ENCODE measurements at places on chromosomes 12 and 14.

- DNase-seq = no peak
Measured at GRCh38 chr12:97597031-97597751, 134.6 kb downstream of the RMST start.

DNA sequence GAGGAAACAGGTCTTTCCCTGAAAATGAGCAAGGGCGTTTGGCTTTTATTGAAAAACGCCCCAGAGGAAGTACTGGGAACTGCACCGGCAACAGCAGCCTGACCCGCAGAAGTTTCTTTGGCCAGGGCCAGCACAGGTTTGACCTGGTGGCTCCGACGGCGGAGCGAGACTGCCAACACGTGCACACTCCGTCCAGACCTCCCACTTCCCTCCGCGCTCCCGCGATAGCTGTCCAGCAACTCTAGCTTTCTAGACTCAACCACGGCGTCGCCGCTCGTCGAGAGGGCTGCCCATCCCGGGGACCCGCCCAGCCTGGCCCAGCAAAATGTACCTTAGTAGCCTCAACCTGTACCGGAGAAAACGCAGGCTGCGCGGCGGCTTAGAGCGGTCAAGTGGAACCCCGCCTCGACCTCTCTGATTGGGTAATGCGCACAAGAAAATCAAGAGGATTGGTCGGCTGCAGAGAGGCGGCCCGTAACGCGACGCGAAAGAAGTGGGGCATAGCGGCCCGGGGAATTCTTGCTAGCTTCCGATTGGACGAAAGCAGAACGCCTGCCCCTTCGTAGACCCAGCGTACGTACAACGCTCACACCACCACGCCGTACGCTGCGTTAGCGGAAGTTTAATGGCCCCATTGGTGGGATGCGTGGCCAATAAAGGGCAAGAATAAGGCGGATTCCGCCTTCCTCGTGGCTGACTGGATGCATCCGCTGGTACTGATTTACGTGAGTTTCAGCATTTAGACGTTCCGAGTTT is at the start of gene WDR89:
Gene WDR89, minus strand, starts transcription at position 399 of the 756 bp plus-strand sequence. CDS start 41,929 bp downstream, outside the sequence.
- DNase-seq = peak; percentile 99

DNA sequence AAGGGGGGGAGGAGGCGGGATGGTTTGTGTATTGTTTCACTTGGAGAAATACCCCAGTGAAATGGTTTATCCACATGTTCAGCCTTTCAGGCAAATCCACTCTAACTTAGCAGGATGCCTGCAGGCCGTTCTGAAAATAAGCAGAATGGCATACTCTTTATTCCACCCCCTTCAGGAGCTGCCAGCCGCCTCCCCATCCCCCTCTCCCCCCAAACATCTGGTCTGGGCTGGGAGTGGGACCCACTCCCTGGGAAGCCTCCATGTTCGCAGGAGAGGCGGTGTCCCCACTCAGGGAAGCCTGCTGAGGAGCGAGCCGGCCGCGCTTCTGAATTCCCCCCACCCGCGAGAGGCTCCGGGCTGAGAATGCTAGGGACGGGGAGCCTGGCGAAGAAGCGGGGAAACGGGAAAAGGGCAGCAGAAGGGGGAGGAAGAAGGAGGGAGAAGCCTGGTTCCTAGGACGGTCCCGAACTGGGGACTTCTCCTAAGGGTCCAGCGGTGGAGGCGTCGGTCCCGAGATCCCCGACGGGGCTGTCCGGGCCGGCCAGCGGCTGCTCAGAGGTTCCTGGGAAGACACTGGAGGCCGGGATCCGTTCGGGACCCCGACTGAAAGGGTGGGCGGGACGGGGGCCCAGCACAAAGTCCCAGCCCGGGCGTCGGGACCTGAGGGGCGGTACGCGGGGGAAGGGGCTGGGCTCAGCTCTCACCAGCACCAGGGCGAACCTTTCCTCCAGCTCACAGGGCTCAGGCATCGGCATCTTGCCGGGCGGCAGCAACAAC is 666 bp downstream of the FMNL3 start:
- no peak for DNase-seq

GRCh38 chr12:43117226-43117930 is 434.6 kb downstream of the ADAMTS20 start:
- DNase-seq = no peak

- DNase-seq = no peak
Measured at GRCh38 chr14:105739331-105740102, 213.1 kb downstream of the TMEM121 start.

GRCh38 chr12:56188778-56189098 is 545 bp downstream of the SMARCC2 start:
- DNase-seq = no peak

DNA sequence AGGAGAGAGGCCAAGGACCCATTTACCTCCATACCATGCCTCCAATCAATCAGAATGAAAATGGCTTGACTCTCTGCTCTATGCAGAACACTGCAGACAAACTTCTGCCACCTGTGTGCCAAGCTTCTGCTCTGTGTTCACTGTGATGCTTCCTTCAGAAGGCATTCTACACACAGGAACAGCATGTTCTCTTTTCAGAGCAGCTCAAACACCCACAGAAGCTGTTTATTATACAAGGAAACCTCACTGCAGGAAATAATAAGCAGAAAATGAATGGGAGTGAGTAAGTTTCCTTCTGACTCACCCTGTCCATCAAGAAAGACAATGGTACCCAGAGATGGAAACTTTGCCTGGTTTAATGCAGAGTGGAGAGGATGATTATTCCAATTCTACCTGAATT is 2.4 kb upstream of the ESR2 start:
- DNase-seq = no peak

DNA sequence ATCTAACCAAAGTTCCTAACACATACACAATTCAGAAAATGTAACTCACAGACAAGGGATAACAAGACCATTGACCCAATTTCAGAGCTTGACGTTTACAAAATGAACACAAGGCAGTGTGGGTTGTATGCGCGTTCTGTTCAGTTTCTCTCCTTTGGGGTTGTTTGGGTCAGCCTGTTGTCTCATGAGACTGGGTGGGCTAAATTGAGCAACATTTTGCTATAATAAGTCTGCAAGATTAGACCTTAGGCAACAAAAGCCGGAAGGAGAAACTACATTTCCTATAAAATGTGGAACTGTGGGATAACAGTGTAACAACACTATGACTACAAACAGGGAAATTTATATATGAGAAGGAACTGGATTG is 18.8 kb upstream of the LTA4H start:
- DNase-seq = no peak

- no peak for DNase-seq
Measured at GRCh38 chr12:4353785-4354208, 25.7 kb downstream of the FGF23 start.

DNA sequence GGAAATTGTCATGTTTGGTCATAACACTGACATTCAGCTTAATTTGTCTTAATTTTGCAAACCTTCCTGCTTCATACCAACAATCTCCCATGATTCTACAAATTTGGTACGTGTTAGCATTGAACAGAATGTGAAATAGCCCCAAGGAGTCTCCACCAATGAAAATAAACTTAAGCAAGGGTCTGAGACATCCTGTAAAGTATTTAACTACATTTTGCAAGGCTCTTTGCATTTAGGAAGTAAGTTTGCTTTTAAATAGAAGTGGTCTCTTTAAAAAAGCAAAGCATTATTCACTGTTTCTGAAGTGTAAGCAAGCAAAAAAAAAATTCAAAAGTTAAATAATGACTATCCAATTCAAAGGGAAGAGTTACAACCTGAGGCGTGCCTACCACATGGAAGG is 79.9 kb downstream of the WASHC3 start:
- no peak for DNase-seq

- no peak for DNase-seq
Measured at GRCh38 chr12:27293463-27293862, 39.2 kb upstream of the BMAL2 start.

- no peak for DNase-seq
Measured at GRCh38 chr14:99522934-99523703, 41.9 kb downstream of the CCNK start.

- peak; percentile 30 for DNase-seq
Measured at GRCh38 chr12:10153271-10154144, 18.4 kb downstream of the OLR1 start.

- no peak for DNase-seq
Measured at GRCh38 chr14:99619835-99620834, 16.1 kb upstream of the CCDC85C start.

GRCh38 chr12:80625051-80625450 is 82.4 kb upstream of the MYF6 start:
- DNase-seq = no peak

DNA sequence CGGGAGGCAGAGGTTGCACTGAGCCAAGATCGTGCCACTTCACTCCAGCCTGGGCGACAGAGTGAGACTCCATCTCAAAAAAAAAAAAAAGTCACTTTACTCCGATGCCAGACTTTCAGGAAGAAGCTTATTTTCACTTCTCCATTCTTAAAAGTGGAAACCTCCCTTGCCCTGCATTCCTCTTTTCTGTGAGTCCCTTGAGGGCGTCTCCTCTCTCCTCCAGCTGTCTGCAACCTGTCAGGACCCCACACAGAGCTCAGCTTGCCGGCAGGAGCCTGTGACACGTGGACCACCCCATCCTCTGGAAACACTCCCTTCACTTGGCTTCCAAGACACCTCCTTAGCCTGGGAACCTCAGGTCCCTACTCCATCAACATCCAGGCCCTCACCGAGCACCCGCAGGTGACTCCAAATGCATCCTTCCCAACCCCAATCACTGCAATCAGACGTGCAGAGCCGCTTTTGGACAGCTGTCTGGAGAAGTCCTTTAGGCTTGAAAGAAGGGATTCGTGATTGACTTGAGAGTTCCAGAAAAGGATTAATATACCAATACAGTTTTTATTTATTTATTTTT is 34.3 kb downstream of the SLC15A4 start:
- DNase-seq = no peak

DNA sequence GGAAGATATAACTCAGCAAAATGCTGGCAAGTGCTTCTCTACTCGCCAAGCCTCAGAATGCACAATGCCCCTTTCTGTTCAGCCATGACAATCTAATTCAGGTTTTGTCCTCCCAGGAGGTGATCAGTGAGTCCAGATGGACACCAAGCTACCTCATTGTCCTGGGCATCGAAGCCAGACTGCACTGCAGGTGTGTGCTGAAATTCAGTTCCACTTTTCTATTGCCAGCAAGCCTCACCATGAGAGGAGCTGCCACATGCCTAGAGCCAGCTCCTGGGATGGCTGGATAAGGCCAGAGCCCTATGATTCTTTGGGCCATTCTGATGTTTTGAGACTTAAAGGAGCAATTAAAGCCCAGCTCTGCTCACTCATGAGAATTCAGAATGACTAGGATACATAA is 186.7 kb downstream of the GRIN2B start:
- DNase-seq = no peak

DNA sequence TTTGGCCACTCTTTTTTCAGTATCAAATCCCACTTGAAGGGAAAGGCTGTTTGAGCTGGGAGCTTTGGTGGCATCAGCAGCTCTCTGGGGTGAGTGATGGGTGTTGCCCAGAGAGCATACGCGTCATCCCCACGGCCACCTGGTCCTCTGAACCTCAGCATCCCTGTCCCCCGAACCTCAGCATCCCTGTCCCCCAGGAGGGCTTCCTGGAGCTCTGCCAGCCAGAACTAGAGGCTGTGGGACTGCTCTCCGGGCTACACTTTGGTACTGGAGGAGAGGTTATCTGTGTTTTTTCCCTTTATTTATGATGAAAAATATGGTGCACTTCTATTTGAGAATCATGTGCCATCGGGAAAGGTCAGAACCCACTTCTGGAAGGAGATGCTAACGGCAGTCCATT is 131.5 kb upstream of the RTL1 start:
- DNase-seq = no peak

DNA sequence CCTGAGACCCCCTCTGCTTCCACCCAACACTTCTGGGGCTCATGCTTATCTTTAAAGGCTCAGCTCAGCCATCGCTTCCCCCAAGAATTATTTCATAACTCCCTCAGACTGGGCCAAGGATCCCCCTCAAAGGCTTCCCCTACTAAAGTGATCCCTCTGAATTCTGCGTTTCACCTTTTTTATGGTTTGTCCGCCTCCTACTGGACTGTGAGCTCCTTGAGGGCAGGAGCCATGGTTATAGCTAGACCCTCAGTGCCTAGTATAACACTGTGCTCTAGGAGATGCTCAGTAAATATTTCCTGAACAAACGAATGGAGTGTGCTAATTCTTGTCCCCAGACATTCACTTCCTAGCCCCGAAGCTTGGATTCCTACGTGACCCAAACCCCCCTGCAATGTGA is 20.5 kb upstream of the SRRM4 start:
- no peak for DNase-seq

DNA sequence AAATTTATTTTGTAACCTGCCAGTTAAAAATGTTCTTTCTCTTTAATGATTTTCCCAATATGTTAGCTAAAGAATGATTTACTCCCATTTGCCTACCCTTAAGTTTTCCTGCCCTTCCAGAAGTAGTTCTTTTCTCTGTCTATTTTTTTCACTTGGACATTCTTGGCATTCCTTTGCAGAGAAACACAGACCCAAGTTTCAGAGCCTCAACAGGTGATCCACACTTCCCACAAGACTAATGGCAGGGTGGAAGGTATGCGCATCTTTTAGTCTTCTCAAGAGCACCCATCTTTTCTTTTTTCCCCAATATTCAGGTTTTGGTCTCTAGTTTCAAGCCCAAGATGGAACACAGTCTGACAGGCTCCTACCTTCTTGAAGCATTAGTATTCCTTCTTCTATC is 420.7 kb downstream of the ADAMTS20 start:
- DNase-seq = no peak

DNA sequence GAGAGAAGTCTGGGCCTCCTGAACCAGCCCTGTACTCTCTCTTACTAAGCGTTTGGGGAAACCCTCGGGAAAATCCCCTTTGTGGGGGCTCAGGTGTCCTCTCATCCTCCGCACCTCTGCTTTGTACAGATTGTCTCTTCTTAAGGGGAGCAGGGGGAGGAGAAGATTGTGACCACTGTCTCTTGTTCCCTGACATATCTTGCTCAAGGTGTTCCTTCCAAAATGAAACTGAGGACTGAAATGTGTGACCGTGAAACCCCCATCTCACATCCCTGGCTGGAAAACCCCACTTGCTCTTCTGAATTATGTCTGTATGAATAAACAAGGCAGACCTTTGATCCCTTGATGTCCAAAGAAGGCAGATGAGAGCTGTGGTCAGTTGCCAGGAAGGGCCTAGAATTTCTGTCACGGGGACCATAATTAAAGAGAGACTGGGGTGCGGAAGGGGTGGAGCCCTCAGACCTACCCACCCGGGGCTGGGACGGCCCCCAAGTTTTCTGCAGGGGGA is 369.8 kb downstream of the AACS start:
- no peak for DNase-seq

GRCh38 chr12:127393896-127394295 is 873.1 kb upstream of the TMEM132C start:
- peak; percentile 32 for DNase-seq

DNA sequence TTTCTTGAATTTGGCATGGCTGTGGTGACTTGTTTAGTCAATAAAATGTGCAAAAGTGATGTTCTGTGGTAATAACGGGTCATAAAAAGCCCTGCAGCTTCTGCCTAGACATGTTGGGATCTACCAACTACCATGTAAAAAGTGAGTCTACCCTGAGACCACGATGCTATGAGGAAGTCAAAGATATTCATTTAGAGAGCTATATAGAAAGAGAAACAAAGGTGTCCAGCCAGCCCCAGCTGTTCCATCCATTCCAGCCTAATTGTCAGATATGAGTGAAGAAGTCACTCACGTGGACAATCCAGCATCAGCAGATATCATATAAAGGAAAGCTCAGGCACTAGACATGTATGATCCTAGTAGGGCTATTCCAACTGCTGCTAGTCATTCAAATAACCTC is 117.2 kb upstream of the SSTR1 start:
- DNase-seq = no peak

Measured in HFF-Myc (cell line).